Activated T-helper 1 cell treated with anti-CD3 and anti-CD28 coated beads, Interleukin-12 subunit alpha, Interleukin-12 subunit beta, Interleukin-2, Interleukin-4 antibody, amounts not matched to agents 30 ng/mL and 10 ng/mL and 1 ng/mL, durations not matched to agents 14 hours and 24 hours and 36 hours (primary cell): ENCODE measurements at places on chromosomes 5 and 9.

DNA sequence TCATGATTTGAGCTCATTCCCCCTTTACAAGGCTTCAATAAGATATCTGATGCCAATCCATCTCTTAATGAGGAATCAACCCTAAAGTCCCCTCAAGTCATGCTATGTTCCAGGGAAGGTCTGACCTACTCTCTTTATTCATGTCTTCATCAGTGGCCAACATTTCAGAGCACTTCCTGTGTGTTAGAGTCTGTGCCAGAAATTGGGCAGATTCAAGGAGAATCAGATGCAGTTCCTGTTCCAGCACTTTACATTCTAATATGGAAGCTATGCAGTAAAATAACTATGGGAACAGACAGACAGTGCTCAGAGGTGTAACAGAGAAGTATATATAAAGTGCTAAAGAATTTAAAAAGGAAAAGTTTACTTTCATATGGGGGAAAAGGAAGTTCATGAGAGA is 193.4 kb upstream of the NR4A3 start:
- DNase-seq: no peak

DNA sequence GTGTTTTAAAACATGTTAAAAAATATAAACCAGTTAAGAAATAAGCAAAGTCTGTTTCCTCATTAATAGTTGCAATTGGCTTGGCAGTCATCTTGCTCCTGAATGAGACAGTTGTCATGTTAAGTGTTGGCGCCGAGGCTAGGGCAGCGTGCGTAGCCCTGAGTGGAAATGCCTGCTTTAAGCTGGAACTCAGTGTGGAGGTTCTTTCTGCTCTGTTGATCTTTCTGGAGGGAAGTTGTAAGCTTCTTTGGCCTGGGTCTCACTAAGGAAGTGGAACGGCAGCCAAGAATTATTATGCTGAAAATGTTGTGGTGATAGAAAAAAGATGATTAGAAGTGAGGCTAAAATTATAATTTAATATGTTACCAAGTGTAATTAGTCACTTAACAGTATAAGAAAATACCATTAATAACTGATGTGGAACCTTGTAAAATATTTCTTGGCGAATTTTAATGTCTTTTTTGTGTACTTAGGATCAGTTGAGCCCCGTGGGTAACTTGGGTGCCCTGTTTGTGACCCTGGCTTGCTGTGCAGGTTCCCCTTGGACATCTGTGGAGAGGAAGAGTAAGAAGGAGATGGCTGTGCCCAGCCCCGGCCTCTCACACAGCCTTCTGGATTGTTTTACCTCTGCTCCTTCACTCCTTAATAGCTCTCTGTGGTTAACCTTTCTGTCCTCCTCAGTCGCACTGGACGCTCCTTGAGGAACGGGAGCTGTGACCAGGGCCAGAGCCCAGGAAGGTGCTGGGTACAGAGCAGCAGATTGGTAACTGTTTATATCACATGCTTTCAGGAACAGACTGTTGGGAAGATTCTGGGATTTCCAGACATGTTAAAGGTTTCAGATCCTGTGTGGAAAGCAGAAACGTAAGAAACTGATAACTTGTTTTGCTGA is 31.0 kb downstream of the PCBD2 start:
- DNase-seq: no peak

GRCh38 chr5:161803-162110 is 29.5 kb upstream of the LRRC14B start:
- DNase-seq: no peak

GRCh38 chr5:174327317-174327864 is 281.9 kb downstream of the NSG2 start:
- DNase-seq: peak; percentile 25

DNA sequence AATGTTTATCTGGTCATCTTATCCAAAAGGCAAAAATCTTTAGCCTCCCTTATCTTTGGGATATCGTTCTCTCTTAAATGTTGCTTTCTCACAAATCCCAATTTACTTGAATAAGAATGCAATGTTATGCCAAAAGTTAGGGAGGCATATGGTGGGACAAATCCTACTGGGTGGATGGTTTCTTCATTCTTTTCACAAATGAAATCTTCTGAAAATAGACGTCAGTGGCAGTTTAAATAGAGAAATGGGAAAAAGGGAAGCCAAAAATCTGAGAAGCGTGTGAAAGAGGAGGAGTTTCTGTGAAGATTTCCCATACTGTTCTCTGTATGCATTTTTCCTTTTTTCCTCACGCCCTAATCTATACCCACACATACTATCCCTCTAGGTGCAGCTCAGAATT is 2.5 kb upstream of the PCDHAC1 start:
- DNase-seq: no peak

GRCh38 chr5:67050635-67051034 is 146.0 kb downstream of the CD180 start:
- no peak for DNase-seq

DNA sequence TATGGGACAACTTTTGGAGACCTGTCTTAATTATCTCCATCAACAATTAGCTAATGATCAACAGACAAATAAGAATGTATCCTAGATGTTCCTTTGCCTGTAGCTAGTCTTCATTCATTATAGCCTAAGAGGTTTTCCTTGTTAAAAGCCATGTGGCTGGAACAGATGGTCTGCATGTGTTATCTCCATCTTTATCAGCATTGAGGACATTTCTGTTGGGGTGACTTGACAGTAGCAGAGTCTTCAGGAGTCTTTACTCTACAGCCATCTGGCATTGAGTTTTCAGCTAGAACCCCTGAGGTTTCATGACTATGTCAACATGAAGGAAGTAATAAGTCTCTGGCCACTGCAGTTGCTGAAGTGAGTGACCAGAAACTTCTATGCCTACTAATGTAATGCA is 106.6 kb upstream of the TLE4 start:
- no peak for DNase-seq

- DNase-seq: no peak
Measured at GRCh38 chr9:136669791-136670464, 7.2 kb downstream of the EGFL7 start.
